ENCODE measurements at places on chromosomes 16 and 17.

- no peak for DNase-seq
These were observed 23.0 kb downstream of the NSMCE1 start for GRCh38 chr16:27245276-27246172.

- no peak for DNase-seq
These were observed 15.8 kb downstream of the EMP2 start for GRCh38 chr16:10564591-10564990.

DNA sequence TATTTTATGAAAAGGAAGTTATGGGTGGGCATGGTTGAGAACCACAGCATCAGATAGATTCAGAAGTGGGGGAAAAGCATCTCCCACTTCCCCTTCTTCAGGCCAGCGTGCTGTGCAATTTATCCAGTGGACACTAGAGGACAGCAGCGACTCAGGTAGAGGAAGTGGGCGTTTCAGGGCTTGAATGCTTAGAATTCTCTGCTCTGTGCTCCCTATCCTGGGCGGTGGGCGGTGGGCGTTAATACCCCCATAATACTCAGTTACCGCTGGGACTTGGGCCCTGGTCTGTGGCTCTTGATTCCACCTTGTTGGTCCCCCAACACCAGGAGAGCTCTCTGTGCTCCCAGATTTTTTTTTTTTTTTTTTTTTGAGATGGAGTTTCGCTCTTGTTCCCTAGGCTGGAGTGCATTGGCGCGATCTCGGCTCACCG lies 3.7 kb upstream of the LYZL6 start:
- no peak for DNase-seq

- DNase-seq: no peak
These were observed 6.1 kb upstream of the OSGIN1 start for GRCh38 chr16:83946781-83947566.

DNA sequence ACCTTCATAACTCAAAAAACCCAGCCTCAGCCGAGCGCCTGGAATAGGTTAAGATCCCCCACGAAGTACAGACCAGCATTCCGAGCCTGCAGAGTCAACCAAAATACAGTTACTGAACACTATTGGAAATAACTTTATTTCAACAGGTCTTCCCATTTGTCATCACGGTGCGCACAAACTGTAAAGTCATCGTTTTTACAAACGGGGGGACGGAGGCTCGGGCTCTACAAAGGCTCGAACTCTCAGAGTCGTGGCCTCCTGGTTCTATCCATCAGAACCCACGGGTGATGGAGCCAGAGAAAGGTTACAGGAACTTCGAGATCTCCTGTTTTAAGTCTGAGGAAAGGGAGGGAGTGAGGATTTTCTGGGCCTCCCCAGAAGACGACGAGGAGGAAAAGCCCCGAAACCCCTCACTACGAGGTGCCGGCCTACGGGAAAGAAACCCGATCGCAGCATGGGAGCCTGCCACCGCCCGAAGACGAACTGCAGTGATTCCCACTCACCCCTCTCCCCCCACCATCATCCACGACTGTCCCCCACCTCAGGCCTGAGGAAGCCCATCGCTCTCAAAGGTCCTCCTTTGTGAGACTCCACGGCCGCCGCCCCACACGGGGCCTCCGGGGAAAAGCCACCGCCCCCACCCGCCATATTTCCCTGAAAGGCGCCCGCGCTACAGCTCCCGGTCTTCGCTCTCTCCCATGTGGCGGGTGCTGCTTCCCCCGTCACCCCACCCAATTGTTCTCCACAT lies 917 bp downstream of the YWHAE start:
- DNase-seq: no peak

- DNase-seq: peak; percentile 14
These were observed 3.0 kb downstream of the SOX9 start for GRCh38 chr17:72123530-72124437.

Measured in cortex of kidney (tissue), 1 donor.